ENCODE measurements at places on chromosomes 3 and 15.

DNA sequence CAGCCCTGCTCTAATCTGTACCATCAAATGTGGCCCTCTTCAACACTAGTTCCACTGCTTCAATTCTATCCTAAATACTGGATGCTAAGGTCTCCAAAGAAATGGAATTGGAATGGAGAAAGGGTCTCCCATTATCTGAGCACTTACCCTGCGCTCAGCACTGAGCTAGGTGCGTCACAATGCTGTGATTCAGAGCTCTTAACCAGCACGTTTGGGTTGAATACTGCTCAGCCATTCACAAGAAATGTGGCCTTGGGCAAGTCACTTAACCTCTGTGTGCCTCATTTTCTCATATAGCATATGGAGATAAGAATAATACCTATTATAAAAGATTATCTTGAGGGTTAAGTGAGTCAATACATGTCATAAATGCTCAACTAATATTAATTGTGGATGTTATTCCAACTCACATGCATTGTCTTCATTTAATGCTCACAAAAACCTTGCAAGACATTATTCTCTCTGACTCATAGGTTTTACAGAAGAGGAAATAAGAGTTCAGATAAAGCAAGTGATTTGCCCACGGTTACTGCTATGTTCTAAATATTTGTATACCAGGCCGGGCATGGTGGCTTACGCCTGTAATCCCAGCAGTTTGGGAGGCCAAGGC is 27.4 kb upstream of the SRGAP3 start:
- no peak for DNase-seq

- DNase-seq = no peak
Observed at GRCh38 chr3:5727743-5728484, 540.4 kb downstream of the EDEM1 start.

GRCh38 chr3:101852983-101853840 is 3.9 kb downstream of the NFKBIZ start:
- DNase-seq = no peak

GRCh38 chr3:29612536-29612935 is 331.7 kb downstream of the RBMS3 start:
- DNase-seq = no peak

DNA sequence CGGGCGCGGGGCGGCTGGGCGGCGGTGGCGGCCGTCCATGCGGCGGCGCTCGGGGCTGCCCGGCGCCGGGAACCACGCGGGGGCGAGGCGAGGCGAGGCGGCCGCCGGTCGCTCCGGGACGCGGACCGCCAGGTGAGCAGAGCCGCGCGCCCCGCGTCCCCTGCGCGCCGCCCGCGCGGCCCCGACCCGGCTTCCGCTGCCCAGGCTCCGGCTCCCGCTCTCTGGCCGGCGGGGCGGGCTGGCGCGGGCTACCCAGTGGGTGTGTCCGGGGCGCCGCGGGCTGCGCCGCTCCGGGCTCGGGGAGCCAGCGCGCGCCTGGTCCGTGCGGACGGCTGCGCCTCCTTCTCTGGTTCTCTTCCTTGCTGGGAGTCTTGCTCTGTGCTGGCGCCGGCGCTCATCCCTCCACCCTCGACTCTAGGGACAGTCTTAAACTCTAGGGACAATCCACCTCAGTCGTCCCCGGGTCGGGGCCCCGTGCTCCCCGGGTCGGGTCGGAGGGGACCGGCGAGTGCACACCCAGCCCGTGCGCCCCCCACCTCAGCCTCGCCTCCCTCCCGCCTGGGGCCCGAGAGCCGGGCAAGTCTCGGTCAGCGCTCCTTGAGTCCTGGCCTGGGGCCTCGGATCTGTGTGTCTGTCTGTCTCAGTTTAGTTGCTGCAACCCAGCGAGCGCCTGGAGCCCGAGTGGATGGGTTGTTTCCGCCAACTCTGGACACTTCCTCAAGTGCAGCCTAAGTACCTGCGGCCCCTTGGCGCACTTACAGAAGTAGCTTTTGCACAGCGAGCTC is 488 bp downstream of the THSD4 start:
- no peak for DNase-seq

- no peak for DNase-seq
Observed at GRCh38 chr3:13305623-13306022, 114.5 kb downstream of the NUP210 start.

DNA sequence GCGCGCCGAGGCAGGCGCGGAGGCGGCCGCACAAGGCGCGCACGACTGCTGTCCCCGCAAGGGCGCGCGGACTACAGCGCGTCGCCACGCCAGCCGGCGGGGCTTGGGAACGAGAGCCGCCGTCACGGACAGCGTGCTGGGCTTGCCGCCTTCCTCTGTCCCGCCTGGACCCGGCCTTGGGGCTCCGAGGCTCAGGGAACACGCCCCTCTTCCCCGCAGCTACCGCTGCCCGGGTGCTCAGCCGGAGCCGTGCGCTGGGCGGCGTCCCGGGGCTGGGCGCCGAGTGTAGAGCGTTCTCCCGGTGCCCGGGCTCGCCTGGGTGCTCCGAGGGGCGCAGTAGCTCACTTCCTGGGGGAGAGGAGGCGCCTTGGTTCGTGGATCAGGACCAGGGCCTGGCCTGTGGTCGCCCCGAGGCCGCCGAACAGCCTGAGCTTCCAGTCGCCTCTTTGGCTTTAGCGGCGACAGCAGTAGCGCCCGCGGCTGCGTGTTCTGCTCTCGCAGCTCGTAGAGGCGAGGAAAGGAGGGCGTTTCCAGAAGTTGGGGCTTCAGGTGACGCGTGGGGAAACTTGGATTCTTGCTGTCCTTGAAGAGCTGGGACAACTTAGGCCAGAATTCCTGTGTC is 226.7 kb upstream of the C2CD4B start:
- peak; percentile 32 for DNase-seq

DNA sequence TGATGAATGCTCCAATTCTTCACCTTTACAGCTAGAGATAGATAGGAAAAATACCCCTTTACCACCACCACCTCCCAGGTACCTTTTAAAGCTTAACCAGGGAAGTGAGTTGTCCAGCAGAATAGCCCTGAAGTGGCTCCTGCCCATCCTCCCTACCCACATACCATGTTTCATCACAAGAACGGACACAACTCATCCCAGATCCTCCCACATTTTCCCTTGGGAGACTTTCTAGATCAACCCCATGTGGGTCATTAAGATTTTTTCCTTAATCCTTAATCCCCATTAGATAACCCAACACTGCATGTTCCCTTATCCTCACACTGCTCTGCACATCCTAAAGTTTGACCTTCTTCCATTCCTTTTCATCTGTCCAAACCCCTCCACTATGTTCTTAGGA is 69.3 kb downstream of the CHST2 start:
- no peak for DNase-seq

GRCh38 chr3:48408823-48409281 is 21.0 kb downstream of the PLXNB1 start:
- DNase-seq = no peak

DNA sequence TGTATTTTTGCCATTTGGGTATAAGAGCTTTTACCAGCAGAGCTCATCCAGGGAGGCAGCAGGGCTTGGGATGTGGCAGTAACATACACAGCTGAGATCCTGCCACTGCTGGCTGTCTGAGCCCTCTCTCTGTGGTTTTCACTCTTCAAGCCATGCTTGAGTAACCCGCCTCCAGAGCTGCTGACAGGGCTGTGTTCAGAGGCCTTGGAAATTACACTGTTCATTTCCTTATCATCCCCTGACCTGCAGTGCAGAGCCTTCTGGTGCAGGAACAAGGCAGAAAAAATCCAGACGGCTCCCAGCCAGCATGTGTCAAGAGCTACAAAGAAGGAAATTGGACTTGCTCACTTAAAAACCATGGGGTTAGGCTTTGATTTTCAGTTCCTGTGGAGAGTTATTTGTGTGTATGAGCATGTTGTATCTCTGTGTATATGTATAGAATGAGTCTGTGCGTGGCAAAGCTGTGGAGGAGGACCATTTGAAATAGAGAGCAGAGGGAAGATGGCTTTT is 47.0 kb downstream of the ZNF609 start:
- peak; percentile 42 for DNase-seq

DNA sequence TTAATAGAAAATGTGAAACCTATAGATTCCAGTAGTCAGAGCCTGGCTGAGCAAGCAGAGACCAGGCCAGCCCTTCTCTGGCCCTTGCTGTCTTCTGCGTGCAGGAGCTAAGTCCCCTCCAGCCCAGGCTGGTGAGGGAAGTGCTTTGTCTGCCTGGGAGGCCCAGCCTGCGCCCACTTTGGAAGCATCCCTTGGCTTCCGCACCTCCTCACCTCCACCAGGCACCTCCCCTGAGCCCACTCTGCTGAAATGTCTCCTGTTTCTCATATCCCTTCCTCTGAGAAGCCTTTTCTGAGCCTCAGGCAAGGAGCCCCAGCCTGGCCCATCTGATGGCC is 45.3 kb downstream of the ALDH1L1 start:
- no peak for DNase-seq

- peak; percentile 4 for DNase-seq
Observed at GRCh38 chr3:42159706-42160472, 68.7 kb downstream of the TRAK1 start.

DNA sequence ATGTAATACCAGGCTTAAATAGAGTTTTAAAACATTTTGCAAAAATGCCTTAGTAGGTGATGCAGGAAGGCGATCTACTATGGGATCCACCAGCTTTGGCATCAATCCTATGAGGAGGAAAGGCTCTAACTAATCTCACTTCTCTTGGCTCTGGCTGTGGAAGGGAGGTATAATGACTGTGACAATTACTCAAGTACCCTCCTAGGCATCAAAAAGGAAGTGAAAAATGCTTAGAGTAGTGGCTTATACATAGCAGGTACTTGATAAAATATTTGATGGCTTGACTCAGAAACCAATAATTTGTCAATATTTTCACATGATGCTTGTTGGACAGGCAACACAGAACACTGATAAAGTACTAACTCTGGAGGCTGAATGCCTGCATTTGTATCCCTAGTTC is 34.1 kb upstream of the SERPINI2 start:
- no peak for DNase-seq

DNA sequence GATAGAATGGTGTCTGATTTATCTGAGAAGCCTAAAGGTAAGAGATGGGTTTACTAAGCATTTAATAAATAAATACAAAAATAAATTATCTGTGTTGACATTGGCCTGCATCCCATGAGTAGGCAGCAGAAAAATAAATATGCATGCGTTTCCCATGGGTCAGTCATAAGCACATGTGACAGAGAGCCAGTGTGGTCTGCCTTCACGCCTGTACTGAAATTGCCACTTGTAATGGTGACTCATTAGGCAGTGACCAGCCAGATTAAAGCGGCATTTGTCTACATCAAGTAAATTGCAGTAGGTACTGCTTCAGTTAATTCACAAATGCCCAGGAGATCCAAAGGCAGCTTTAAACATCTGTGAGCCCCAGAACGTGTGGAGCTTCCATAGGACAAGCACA is 399.6 kb downstream of the NAALADL2 start:
- no peak for DNase-seq

- no peak for DNase-seq
Observed at GRCh38 chr3:14725013-14725412, 50.1 kb downstream of the C3orf20 start.

DNA sequence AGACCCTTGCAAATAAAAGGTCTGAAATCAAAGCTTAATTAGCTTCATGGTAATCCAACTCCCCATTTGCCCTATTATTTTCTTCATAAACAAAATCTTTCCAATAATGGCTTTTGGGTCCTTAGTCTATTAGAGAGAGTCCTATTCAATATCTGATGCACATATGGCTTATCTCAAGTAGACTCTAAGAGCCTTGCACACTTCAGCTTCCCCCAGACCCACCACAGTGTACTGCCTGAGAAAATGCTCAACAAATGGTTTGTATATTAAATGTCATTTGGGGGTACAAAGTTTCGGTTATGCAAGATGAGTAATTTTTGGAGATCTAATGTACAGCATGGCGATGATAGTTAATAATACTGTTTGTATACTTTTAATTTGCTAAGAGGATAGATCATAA is 28.9 kb downstream of the FSTL1 start:
- DNase-seq = no peak

GRCh38 chr3:55609230-55609827 is 122.2 kb upstream of the WNT5A start:
- no peak for DNase-seq

DNA sequence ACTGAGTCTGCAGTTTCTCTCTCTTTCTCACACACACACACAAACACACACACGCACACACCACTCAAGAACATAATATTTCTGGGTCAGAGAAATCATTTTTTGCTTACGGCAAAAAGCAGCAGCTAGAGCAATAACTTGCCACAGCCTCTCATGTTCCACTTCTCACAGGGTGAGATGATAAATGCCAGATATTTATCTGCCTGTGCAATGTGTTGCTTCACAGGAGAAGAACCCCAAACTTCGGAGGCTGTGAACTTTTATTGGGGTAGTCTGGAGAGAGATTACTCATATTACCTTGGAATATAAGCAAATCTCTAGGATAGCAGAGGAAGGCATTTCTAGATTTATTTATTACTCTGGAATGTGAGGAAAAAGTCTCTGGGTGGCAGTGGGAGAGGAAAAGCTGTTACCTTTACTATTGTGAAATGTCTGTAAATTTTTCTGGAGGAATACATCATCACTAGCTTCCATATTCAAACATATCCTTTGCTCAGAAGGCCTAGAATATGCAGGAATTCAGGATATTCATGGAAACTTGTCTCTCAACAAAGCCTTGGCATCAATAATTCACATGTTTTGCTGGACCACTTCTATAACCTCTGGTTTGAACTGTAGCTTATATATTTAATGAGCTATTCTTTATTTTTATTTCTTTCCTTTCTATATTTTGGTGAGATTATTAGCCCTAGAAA is 369.2 kb downstream of the NSUN3 start:
- no peak for DNase-seq

DNA sequence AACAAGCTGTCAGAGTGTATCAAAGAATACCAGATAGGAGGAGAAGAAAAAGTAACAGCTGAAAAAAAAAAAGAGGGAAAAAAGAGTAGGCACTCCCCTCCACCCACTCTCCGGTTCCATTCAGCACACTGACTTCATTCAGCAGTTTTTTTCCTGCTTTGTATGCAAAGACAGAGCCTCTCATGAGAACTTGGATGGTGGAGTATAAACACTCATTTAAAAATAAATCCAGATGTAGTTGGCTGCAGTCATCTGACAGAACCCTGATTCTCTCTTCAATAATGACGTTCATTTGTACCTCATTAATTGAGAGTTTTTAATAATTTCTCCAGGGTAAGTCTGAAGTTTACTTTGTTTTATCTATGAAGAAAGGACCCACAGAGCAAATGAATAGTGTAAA is 81.0 kb downstream of the TMEM108 start:
- DNase-seq = no peak

GRCh38 chr15:39354189-39354588 is 226.7 kb upstream of the THBS1 start:
- DNase-seq = no peak

- DNase-seq = peak; percentile 16
Observed at GRCh38 chr15:72783004-72783639, 436 bp downstream of the ADPGK start.

All from stimulated activated CD4-positive, alpha-beta T cell treated with anti-CD3 and anti-CD28 coated beads, Interleukin-4, amount 100 ng/mL, for 1 hour (primary cell).